Kidney capillary endothelial cell (primary cell): ENCODE measurements at places on chromosomes 5 and 9.

DNA sequence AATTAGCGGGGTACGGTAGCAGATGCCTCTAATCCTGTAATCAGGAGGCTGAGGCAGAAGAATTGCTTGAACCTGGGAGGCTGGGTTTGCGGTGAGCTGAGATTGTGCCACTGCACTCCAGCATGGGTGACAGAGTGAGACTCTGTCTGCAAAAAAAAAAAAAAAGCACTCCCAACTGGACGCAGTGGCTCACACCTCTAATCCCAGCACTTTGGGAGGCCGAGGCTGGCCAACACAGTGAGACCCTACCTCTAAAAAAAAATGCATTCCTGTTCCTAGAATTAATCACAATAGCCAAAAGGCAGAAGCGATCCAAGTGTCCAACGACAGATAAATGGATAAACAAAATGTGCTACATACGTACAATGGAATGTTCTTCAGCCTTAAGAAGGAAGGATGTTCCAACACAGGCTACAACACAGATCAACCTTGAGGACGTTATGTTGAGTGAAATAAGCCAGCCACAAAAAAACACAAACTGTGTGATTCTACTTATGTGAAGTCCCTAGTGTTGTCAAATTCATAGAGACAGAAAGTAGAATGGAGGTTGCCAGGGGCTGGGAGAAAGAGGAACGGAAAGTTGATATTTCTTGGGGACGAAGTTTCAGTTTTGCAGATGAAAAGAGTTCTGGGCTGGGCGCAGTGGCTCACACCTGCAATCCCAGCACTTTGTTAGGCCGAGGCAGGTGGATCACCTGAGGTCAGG is 13.8 kb downstream of the FAM78A start:
- no peak for DNase-seq

GRCh38 chr9:92385477-92385876 is 18.9 kb downstream of the OGN start:
- DNase-seq = no peak

DNA sequence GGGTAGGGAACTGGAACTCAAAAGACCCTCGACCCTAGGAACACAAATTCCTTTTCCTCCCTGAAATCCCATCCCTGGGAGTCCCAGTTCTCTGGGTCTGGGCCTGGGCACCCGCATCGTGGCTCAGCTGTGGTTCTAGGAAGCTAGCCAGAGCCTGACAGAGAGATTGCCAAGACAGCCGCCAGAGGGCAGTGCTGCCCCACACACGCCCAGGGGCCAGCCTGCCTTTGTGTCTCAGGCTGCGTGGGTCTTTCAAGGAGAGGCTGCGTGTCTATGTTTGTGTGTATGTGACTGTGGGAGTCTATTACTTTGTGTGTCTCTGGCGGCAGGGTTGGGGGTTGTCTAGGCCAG is 32.0 kb upstream of the TTLL11 start:
- peak; percentile 83 for DNase-seq

- no peak for DNase-seq
Observed at GRCh38 chr5:78515670-78516069, 132.9 kb downstream of the LHFPL2 start.

- DNase-seq = no peak
Observed at GRCh38 chr5:54259981-54260380, 50.4 kb downstream of the ARL15 start.

DNA sequence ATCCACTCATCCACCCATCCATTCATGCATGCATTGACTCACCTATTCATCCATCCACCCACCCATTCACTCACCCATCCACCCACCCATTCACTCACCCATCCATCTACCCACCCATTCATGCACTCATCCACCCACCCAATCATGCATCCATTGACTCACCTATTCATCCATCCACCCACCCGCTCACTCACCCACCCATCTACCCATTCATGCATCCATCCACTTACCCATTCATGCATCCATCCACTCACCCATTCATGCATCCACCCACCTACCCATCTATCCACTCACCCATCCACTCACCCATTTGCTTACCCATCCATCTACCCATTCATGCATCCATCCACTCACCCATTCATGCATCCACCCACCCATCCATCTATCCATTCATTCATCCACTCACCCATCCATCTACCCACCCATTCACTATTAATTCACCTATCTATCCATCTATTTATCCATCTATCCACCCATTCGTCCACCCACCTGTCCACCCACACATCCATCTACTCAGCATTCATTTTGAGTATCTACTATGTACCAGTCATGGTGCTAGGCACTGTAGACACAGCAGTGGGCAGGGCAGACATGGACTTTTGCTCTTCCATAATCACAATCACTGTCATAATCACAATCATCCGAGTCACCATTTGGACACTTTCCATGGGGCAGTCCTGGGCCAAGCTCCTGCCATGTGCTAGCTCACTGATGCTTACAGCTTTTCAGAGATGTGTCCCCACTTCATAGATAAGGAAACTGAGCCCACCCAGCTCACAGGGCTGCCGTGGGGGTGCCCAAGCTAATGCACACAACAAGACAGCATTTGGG is 34.4 kb downstream of the HMCN2 start:
- no peak for DNase-seq

DNA sequence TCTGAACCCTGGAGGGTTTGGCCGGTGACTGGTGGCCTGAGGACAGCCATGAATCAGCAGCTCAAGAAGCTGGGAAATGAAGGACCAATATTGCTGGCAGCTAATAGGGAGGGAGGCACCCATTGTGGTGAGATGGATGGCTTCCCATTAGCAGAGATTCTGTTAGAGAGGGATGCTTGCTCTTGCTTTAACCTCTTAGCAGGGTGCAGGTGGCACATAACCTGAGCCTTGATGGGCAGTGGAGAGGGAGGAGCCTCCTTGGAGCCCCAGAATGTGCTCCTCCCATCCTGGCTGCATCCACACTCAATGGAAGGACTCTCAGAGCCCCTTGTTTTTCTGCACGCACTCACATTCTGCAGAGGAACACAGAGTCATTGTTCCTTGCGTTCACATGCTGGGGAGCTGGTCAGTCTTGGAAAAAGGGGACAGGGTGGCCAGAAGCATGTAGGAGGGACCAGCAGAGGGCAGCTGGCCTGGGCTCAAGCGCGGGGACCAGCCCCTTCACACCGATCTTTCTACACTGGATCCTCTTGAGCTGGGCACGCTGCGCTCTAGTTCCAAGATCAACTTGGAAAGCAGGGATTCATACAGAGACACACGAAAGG is 161.8 kb downstream of the MED10 start:
- no peak for DNase-seq

DNA sequence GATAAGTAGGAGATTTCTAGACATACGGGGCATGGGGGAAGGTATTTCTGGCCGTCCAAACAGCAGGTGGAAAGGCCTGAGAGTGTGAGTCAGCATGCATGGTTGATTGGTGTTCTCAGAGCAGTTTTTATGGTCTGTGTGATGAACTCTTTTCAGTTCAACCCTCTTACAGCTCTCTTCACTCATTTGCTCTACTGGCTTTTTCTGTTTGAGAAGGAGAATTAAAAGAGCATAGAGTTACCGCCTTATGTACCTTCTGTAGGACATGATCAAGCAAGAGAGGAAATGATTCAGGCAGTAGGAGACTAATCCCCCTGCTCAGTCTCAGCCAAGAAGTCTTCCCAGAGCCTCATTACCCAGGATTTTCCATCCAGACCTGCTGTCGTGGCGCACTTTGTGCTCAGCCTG is 92.4 kb downstream of the PRDM6 start:
- no peak for DNase-seq

DNA sequence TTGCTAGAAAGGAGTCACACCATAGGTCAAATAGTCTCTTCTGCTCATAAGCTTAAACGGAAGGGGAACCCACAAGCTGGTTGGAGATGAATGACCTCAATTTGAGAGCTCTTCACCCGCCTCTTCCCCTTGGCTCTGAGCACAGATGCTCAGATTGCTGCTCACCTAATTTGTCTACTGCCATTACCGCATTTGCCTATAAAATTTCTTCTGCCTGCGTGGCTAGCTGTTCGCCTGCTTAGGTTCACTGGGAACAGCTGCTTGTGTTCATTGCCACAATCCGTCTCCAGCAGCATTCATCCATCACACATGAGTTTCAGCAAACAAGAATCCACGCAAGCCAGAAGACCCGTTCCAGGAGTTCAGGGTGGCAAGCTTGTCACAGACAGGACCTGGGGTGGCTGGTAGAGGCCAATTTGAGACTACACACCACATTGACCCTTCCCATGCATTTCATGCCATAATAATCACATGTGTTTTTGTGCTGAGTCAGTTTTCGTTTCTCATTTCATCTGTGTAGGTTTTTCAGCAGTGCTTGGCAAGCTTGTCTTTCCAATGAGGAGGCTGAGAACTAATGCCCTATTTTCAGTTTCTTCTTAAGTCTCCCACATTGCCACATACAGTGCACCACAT is 50.2 kb upstream of the DNAH5 start:
- DNase-seq = no peak

GRCh38 chr9:108087781-108088180 is 598.2 kb upstream of the KLF4 start:
- no peak for DNase-seq

DNA sequence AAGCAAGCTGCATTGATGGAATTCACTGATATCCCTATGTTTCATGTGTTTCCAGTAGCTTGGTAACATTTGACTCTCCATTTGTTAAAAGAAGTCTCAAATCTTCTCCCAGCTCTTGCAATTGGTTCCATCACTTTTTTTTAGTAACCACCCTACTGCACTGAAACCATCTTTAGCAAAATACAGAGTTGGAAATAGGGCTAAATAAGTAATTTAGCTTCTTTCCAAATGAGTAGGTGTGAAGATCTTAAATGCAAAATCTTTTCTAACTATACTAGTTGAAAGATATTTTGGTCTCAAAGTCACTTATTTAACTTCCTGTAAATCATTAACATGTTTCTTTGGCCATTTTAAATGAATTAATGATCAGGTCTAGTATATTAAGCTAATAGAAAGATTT is 138.1 kb downstream of the DIRAS2 start:
- DNase-seq = no peak

DNA sequence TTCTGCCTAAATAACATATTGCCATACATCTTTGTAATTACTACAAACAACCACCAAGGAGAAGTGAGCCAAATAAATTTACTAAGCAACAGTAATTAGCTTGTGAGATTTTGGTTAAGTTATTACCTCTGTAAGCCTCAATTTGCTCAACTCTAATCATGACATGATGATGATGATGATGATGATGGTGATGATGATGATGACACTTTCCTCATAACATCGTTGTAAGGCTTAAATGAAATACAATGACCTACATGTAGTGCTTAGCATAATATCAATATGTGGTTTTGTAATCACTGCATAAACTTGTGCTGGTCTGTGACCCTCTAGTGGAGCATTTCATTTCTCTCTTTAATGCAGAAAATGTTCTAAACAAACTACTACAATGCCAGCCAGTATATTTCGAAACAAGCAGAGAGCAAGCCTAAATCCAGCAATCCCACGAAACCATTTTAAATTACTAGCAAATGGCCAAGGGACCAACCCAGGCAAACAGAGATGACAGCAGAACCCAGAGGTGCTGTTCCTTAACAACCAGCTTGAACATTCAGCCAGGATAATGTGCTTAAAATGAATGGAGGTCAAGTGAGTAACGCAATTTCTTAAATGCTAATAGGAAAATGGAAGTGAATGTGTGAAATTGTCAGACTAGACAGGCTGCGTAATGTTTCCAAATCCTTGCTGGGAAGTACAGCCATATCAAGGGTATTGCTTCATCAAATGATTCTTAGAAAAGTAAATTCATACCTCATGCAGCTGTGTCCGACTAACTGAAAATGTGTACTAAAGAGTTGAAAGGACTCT is 281.9 kb upstream of the PUM3 start:
- DNase-seq = no peak

DNA sequence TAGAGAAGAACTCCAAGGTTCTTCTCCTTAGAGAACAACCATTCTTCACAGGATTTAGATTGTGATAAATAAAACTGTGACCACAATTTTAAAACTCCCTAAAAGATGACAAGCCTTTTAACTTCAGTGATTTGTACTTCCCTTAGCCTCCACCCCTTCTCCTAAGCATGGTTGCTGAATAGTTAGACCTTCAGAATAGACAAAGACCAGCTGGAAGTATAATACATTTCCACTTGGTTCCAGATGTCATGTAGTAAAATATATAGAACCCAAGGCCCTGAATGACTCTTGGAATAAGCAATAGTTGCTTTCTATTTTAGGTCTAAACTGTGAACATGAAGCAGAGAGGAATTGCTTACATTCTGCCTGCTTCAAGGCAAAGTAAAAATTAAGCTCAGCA is 208.7 kb downstream of the ARRDC3 start:
- DNase-seq = no peak

GRCh38 chr5:99320436-99320835 is 391.6 kb upstream of the CHD1 start:
- no peak for DNase-seq

DNA sequence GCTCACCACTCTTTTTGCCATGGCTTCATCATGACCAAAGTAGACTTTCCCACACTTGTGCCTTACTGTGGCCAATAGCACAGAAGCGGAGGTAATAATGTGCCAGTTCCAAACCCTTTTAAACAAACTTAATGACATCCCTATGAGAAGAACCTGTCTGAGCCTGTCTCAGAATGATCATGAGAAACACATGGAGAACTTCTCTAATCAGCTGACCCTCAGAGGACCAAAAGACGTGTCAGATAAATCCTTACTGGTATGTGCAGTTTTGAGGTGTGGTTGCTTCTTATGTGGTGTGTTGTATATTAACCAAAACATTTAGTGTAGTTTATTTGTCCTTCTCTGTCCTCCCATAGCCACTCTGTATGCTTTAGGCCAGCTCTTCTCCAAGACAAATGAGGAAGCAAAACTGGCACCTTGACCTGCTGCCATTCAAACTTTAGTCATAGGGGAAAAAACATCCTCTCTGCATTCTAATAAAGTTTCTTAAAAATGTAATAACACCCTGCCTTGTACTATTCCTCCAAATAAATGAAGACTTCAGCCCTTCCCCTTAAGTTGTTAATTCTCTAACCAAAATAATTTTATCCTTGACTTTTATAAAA is 168.9 kb downstream of the MUSK start:
- DNase-seq = no peak

DNA sequence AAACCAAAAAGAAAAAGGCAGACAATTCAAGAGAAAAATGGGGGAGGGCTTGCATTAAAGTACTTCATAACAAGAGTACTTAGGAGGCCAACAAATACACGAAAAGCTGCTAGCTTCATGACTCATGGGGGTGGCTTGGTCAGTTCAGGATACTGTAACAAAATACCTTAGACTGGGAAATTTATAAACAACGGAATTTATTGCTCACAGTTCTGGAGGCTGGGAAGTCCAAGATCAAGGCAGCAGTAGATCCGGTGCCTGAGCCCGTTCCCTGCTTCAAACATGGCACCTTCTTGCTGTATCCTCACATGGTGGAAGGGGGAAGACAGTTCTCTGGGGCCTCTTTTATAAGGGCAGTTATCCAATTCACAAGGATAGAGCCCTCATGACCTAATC is 111.4 kb downstream of the C9orf50 start:
- no peak for DNase-seq
